Naive thymus-derived CD4-positive, alpha-beta T cell (primary cell): ENCODE measurements at places on chromosomes 4 and X. TPM values are rescaled to one million over a fixed set of nuclear protein-coding genes. Genes with fewer than 3 reads are reported as not detected.

DCAF4L1 gene
- not detected for polyA plus RNA-seq

- no peak for DNase-seq
- no peaks in the 10 kb centered on the region for H3K4me1 ChIP-seq
- H3K27ac ChIP-seq: no peak overlapping the region
- no peaks in the 10 kb centered on the region for H3K36me3 ChIP-seq
- no peaks in the 10 kb centered on the region for H3K27me3 ChIP-seq
Observed at GRCh38 chrX:107135049-107135964, 16.7 kb upstream of the RBM41 start.

GRCh38 chrX:77453190-77453589 is 6.0 kb downstream of the FGF16 start:
- H3K4me1 ChIP-seq: no peaks in the 10 kb centered on the region
- DNase-seq: no peak
- H3K4me3 ChIP-seq: no peak overlapping the region
- H3K36me3 ChIP-seq: no peaks in the 10 kb centered on the region
- H3K27ac ChIP-seq: no peak overlapping the region
- no peaks in the 10 kb centered on the region for H3K27me3 ChIP-seq

GRCh38 chrX:46587158-46587557 is 13.6 kb downstream of the CHST7 start:
- H3K27ac ChIP-seq: no peak overlapping the region
- H3K27me3 ChIP-seq: no peaks in the 10 kb centered on the region
- no peak overlapping the region for H3K4me3 ChIP-seq
- no peak for DNase-seq
- no peaks in the 10 kb centered on the region for H3K36me3 ChIP-seq

CLDN34 gene
- polyA plus RNA-seq: not detected

- H3K36me3 ChIP-seq: no peaks in the 10 kb centered on the region
- no peaks in the 10 kb centered on the region for H3K4me1 ChIP-seq
- H3K27me3 ChIP-seq: no peaks in the 10 kb centered on the region
- H3K4me3 ChIP-seq: no peak overlapping the region
- DNase-seq: no peak
- H3K27ac ChIP-seq: no peak overlapping the region
Observed at GRCh38 chr4:7811536-7812191, 128.0 kb downstream of the AFAP1 start.

GYG2 gene
- not detected for polyA plus RNA-seq

DNA sequence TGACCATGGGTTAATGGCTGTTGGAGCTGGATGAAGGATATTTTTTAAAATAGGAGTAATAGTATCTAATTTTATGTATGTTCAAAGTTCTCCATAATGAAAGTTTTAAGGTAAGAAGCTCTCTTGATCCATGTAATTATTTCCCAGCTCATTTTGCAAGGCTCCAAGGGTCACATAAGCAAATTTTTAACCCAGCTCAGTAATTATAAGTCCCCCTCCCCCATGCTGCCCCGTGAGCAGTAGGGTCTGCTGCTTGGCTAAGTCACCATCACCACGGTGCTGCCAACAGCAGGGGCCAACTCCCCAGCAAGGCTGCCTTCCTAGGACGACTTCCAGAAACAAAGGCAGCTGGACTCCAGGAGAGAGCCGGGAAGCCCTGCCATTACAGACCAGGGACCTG is 340.0 kb downstream of the FBXW7 start:
- DNase-seq: no peak
- H3K4me1 ChIP-seq: no peaks in the 10 kb centered on the region
- H3K27me3 ChIP-seq: no peaks in the 10 kb centered on the region

GRCh38 chr4:75940692-75941253 is at the start of gene NAAA:
TSS of gene NAAA (minus strand) at chr4:75941013. CDS start at chr4:75940949, 64 bp downstream.
- H3K36me3 ChIP-seq: peaks cover 24% of the 10 kb centered on the region
- DNase-seq: peak; percentile 76
- H3K27ac ChIP-seq: peak within 1 kb of the TSS; percentile 80
- peaks cover 9% of the 10 kb centered on the region for H3K4me1 ChIP-seq
- H3K4me3 ChIP-seq: peak within 1 kb of the TSS; percentile 100

GRCh38 chr4:131974730-131975129 is 1174.4 kb upstream of the PCDH10 start:
- DNase-seq: no peak
- no peaks in the 10 kb centered on the region for H3K27me3 ChIP-seq
- no peak overlapping the region for H3K27ac ChIP-seq
- no peaks in the 10 kb centered on the region for H3K36me3 ChIP-seq
- H3K4me3 ChIP-seq: no peak overlapping the region

CHRDL1 gene
- 0.16 TPM for polyA plus RNA-seq

GRCh38 chr4:15314974-15315373 is 112.9 kb upstream of the C1QTNF7 start:
- H3K4me1 ChIP-seq: no peaks in the 10 kb centered on the region
- no peak overlapping the region for H3K27ac ChIP-seq
- no peaks in the 10 kb centered on the region for H3K27me3 ChIP-seq
- H3K36me3 ChIP-seq: no peaks in the 10 kb centered on the region

LNX1 gene
- 0.09 TPM for polyA plus RNA-seq

EXOC1 gene
- 11.6 TPM for polyA plus RNA-seq

- no peaks in the 10 kb centered on the region for H3K4me1 ChIP-seq
- H3K27ac ChIP-seq: no peak overlapping the region
- H3K27me3 ChIP-seq: no peaks in the 10 kb centered on the region
- no peak overlapping the region for H3K4me3 ChIP-seq
Observed at GRCh38 chrX:68273887-68274286, 159.4 kb downstream of the OPHN1 start.

EOLA2 gene
- polyA plus RNA-seq: 45.3 TPM

DNA sequence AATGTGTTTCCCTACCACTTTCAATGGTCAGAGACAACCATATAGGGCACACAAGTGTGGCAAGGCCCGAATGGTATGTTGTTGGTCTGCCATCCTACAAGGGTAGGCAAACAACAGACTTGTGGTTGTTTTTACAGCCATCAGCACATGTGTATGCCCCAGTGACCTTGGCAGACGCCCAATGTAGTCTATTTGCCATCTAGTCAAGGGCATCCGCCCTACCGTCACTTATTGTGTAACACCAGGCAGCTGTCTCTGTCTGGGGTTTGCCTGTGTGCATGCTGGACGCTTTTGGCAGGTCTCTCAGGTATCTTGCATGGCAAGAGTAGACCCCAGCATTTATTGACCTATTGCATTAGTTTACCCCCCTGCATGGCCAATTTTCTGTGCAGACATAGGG is 1145.5 kb upstream of the POU3F4 start:
- DNase-seq: no peak
- H3K27me3 ChIP-seq: no peaks in the 10 kb centered on the region
- H3K4me3 ChIP-seq: no peak overlapping the region

TMSB15C gene
- 1.3 TPM for polyA plus RNA-seq

CDX4 gene
- not detected for polyA plus RNA-seq

- H3K27me3 ChIP-seq: no peaks in the 10 kb centered on the region
- no peak overlapping the region for H3K4me3 ChIP-seq
- H3K27ac ChIP-seq: no peak overlapping the region
- peaks cover 5% of the 10 kb centered on the region for H3K4me1 ChIP-seq
- DNase-seq: no peak
Observed at GRCh38 chrX:78643096-78643495, 16.0 kb downstream of the RTL3 start.

TMPRSS11D gene
- not detected for polyA plus RNA-seq

DNA sequence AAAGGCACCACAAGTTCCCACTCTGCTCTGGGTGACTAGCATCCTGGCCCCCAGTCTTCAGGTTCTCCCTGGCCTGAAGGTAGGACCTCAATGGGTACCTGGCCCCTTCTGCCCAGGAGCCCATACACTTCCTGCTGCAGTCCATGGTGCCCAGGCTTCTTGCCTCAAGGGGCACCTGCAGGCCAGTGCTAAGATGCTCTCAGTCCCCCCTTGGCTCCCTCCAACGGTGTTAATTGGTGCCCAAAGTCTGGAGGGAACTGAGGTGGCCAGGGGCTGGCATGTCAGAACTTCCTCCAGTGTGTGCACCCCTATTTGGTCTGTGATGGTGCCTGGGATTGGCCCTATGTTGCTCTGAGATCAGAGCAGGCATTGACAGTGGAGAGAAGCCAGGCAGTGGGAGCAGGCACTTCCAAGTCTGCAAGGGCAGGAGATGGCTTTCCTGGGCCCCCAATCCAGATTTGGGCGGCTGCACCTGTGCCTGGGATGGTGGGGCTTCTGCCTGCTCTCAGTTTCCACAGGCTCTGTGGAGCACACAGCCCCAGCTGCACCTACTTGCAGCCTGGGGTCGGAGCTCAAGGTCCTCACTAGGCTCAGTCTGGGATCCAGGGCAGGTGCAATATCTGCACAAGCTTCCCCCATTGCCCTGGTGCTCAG is 301.6 kb downstream of the FAM47B start:
- no peaks in the 10 kb centered on the region for H3K36me3 ChIP-seq
- no peak overlapping the region for H3K4me3 ChIP-seq
- no peaks in the 10 kb centered on the region for H3K27me3 ChIP-seq
- H3K4me1 ChIP-seq: no peaks in the 10 kb centered on the region
- no peak for DNase-seq

DNA sequence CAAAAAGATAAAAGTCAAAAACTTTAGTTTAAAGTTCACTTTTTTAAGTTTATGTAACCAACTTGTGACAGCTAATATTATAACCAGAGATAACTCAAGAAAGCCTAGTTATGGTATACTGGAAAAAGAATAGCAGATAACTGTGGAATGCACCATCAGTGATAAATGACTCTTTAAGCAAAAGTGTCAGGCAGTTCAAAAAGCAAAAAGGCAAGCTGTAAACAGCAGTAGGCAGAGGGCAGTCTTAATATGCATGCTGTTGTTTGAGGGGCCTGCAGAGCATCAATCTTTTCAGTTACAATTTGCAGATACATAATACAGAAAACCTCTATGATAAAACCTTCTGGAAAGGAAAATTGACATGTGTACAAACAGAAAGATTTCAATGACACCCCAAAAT is 81.8 kb upstream of the JADE1 start:
- no peaks in the 10 kb centered on the region for H3K27me3 ChIP-seq
- no peaks in the 10 kb centered on the region for H3K36me3 ChIP-seq
- no peak overlapping the region for H3K4me3 ChIP-seq

- H3K27me3 ChIP-seq: no peaks in the 10 kb centered on the region
- H3K27ac ChIP-seq: no peak overlapping the region
- no peak for DNase-seq
- no peak overlapping the region for H3K4me3 ChIP-seq
Observed at GRCh38 chrX:38538134-38538533, 23.2 kb upstream of the TSPAN7 start.

RHOXF2 gene
- polyA plus RNA-seq: not detected

WWC2 gene
- 1.8 TPM for polyA plus RNA-seq
